ENCODE measurements at places on chromosomes 13 and 19. TPM values are rescaled to one million over a fixed set of nuclear protein-coding genes. Genes with fewer than 3 reads are reported as not detected.

GRCh38 chr19:35142606-35143230 is 337 bp upstream of the FXYD7 start:
- DNase-seq = no peak
- no peak overlapping the region for H3K27ac ChIP-seq
- peaks cover 13% of the 10 kb centered on the region for H3K4me1 ChIP-seq
- H3K27me3 ChIP-seq = 0 out of 2 replicates have a peak, but pooled peaks cover 4% of the 10 kb centered on the region
- H3K4me3 ChIP-seq = no peak overlapping the region
- no peaks in the 10 kb centered on the region for H3K36me3 ChIP-seq

DNA sequence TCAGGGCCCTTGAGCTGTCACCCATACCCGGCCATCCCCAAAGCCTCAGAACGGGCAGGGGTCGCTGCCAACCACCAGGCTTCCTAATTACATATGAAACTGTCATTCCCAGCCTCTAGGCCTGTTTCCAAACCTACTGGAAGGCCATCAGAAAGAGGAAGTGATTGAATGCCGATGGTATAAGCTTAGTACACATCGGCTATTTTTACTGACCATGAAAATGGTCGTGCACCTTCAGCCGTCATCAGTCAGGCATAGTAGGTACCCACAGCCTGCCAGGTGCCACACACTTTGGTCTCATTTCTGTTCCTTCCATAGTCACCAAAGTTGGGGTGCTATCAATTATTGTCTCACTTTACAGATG is 10.2 kb downstream of the KRI1 start:
- no peaks in the 10 kb centered on the region for H3K27me3 ChIP-seq
- peaks cover 13% of the 10 kb centered on the region for H3K36me3 ChIP-seq
- no peak overlapping the region for H3K4me3 ChIP-seq
- no peaks in the 10 kb centered on the region for H3K4me1 ChIP-seq
- no peak for DNase-seq

DNA sequence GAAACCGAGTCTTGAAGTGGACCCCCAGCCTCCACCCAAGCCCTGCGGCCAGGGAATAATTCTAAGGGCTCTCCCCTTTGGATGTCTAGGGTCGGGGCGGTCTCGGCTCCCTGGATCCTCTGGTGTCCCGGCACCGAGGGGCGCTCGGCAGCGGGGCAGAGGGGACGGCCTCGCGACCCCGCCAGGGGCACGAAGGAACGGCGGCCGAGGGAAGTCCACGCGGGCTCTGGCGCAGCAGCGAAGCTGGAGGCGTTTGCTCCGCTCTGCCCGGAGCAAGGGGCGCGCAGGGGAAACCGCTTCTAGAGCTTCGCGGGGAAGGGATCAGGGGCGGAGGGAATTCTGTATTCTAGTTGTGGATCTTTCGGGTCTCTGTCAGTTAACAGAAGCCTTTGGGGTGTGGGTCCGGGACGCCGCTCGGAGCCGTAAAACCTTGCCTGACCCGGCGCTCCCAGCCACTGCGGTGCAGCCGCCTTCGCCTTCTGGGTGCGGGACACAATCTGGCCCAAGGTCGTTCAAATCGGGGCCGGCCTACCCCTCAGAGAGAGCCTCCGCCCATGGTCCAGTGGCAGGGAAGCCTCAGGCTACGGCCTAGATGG is 118.2 kb downstream of the KCNRG start:
- DNase-seq = no peak
- H3K4me3 ChIP-seq = no peak overlapping the region
- H3K27ac ChIP-seq = no peak overlapping the region

The EIF3K gene
- 270 TPM for total RNA-seq

DNA sequence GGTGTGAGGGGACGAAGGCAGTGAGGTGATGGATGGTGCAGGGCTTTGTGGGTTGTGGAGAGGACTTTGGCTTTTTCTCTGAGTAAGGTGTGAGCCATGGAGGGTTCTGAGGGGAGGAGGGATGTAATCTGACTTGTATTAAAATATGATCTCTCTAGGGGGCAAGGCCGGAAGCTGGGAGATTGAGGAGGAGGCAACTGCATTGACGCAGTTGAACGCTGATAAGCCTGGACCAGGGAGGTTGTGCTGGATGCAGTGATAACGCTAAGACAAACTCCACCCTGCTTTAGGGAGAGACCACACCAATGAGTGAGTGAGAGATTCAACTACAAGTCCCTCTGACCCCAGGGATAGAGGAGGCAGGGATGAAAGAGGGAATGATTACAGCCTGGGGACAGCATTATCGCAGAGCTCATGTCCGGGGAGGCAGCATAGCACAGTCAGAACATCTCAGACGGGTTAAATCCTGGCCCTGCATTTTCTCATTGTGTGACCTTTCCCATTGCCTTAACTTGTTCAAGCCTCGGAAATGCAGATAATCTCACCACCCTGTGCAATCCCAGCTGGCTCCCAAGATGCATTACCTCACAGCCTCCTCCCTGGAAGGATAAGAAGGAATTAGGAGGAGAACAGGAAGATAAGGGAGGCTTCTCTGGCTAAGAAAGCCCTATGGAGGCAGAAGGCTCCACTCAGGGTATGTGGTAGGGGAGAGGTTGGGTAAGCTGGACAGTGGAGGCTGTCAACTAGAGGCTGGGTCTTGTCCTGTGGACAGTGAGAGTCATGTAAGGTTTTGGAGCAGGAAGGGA is 124.2 kb downstream of the CACNA1A start:
- no peak overlapping the region for H3K27ac ChIP-seq
- H3K4me1 ChIP-seq = no peaks in the 10 kb centered on the region
- no peak overlapping the region for H3K4me3 ChIP-seq

DNA sequence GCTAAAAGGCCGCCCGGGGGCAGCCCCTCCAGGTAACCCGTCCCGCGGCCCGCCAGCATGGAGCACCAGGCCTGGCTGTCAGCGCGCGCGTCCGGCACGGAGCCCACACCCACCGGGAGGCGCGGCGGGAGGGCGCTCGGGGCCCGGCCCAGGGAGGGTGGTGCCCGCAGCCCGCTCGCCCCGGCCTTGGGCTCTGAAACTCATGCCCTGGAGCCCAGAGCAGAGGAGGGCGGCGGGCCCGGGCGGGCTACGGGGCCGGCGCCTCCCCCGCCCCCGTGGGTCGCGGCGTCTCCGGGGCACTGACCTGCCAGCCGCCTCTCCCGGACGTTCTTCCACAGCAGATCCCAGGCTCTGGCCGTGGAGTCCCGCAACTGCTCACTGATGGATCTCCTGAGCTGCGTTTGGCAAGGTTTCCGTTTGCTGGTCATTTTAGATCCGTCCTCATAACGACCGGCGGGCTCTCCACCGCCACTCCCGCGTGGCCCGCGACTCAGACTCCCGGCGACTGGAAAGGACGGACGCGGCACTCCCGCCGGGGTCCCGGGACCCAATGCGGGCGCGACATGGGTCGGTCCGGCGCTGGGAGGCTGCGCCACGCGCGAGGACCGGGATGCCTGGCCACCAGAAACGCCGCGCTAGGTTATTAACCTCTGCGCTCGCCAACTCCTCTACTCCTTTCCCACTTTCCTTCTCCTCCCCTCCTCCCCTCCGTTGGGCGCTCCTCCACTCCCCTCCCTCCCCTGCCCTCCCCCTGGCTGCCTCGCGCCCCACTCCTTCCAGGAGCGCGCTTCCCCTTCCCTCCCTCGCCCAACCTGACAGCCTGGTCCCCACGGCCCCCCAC is 64.7 kb upstream of the STARD13 start:
- no peaks in the 10 kb centered on the region for H3K27me3 ChIP-seq
- peak overlapping the region; percentile 89 for H3K4me3 ChIP-seq
- H3K4me1 ChIP-seq = peaks cover 32% of the 10 kb centered on the region

- H3K27me3 ChIP-seq = no peaks in the 10 kb centered on the region
- H3K4me3 ChIP-seq = no peak overlapping the region
- no peak for DNase-seq
- no peaks in the 10 kb centered on the region for H3K36me3 ChIP-seq
- H3K27ac ChIP-seq = no peak overlapping the region
- H3K4me1 ChIP-seq = no peaks in the 10 kb centered on the region
These were observed 91.9 kb upstream of the MCF2L start for GRCh38 chr13:112877066-112877465.

The FXYD1 gene
- 0.43 TPM for total RNA-seq

The MZF1 gene
- 32.1 TPM for total RNA-seq

GRCh38 chr13:26785838-26786630 is 25.4 kb upstream of the GPR12 start:
- no peak for DNase-seq

GRCh38 chr19:36488846-36489117 is 579 bp downstream of the ZNF566 start:
- peak overlapping the region; percentile 98 for H3K4me3 ChIP-seq
- no peak for DNase-seq
- H3K27ac ChIP-seq = peak overlapping the region; percentile 97

DNA sequence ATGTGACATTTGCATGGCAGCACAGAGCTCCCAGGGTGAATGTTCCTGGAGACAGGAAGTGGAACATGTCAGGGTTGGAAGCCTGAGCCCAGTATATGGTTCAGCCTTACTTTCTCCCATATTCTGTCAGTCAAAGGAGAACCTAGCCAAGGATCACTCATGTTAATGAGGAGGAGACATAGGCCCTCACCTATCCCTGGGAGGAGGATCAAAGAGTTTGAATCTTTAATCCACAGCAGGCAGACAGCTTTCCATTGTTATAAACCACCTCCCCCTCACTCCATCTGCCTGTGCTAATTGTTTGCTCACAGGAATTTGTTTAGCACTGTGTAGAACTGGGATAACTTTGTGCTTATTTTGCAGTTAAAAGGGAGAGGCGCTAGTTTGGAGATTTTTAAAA is 1069.1 kb downstream of the EFNB2 start:
- no peaks in the 10 kb centered on the region for H3K27me3 ChIP-seq
- H3K36me3 ChIP-seq = no peaks in the 10 kb centered on the region
- H3K4me3 ChIP-seq = no peak overlapping the region
- DNase-seq = no peak
- no peaks in the 10 kb centered on the region for H3K4me1 ChIP-seq

The PROSER3 gene
- total RNA-seq = 2.7 TPM

The IRGC gene
- not detected for total RNA-seq

- H3K27me3 ChIP-seq = peaks cover 59% of the 10 kb centered on the region
- no peaks in the 10 kb centered on the region for H3K4me1 ChIP-seq
- H3K27ac ChIP-seq = no peak overlapping the region
- no peak overlapping the region for H3K4me3 ChIP-seq
- peak; percentile 42 for DNase-seq
These were observed 70.5 kb downstream of the IRS2 start for GRCh38 chr13:109715902-109716301.

The ZNF90 gene
- total RNA-seq = 3.0 TPM

DNA sequence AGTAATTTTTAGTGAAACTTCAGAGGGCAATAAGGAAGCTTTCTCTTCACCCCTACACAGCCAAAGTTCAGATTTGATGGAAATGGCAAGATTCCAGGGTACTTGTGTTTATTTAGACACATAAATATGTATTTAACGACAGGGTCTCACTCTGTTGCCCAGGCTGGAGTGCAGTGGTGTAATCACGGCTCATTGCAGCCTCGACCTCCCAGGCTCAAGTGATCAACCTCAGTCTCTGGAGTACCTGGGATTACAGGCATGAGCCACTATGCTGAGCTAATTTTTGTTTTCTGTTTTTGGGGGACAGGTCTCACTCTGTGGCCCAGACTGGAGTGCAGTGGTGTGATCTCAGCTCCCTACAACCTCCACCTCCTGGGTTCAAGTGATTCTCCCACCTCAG is 2.0 kb upstream of the SYCE2 start:
- no peaks in the 10 kb centered on the region for H3K4me1 ChIP-seq
- no peak overlapping the region for H3K4me3 ChIP-seq
- no peak overlapping the region for H3K27ac ChIP-seq
- no peak for DNase-seq
- no peaks in the 10 kb centered on the region for H3K27me3 ChIP-seq
- peaks cover 20% of the 10 kb centered on the region for H3K36me3 ChIP-seq

The WDR87 gene
- total RNA-seq = not detected

- peak; percentile 28 for DNase-seq
- H3K4me3 ChIP-seq = no peak overlapping the region
- H3K27ac ChIP-seq = no peak overlapping the region
- H3K27me3 ChIP-seq = no peaks in the 10 kb centered on the region
- no peaks in the 10 kb centered on the region for H3K36me3 ChIP-seq
These were observed 47.7 kb upstream of the UQCRFS1 start for GRCh38 chr19:29260477-29261317.

The LCP1 gene
- total RNA-seq = not detected

- no peaks in the 10 kb centered on the region for H3K36me3 ChIP-seq
- H3K4me3 ChIP-seq = peak overlapping the region; percentile 58
- peak; percentile 35 for DNase-seq
- H3K27me3 ChIP-seq = peaks cover 19% of the 10 kb centered on the region
- no peaks in the 10 kb centered on the region for H3K4me1 ChIP-seq
- no peak overlapping the region for H3K27ac ChIP-seq
These were observed 109.4 kb downstream of the KCTD15 start for GRCh38 chr19:33905937-33906577.

The ZNF442 gene
- total RNA-seq = 3.6 TPM

DNA sequence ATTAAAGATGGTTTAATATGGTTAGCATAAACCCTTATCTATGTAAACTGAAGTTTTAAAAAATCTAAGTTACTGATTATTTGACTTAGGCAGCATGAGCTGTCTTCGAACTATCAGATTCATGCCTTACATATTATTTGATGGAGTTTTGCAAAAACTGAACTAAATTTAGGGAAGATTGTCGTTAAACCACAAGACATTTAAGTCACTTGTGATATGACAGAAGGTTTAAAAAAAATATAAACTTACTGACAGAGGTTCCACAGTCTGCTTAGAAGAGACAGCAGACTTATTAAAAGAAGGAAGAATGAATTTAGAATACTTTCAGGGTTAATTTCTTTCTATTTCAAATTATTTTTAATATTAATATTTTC is 110.9 kb upstream of the FRY start:
- no peak overlapping the region for H3K27ac ChIP-seq
- no peaks in the 10 kb centered on the region for H3K27me3 ChIP-seq
- H3K36me3 ChIP-seq = no peaks in the 10 kb centered on the region
- no peaks in the 10 kb centered on the region for H3K4me1 ChIP-seq
- no peak for DNase-seq
- H3K4me3 ChIP-seq = no peak overlapping the region
